ENCODE measurements at places on chromosomes 12 and 14. TPM values are rescaled to one million over a fixed set of nuclear protein-coding genes. Genes with fewer than 3 reads are reported as not detected.

DNA sequence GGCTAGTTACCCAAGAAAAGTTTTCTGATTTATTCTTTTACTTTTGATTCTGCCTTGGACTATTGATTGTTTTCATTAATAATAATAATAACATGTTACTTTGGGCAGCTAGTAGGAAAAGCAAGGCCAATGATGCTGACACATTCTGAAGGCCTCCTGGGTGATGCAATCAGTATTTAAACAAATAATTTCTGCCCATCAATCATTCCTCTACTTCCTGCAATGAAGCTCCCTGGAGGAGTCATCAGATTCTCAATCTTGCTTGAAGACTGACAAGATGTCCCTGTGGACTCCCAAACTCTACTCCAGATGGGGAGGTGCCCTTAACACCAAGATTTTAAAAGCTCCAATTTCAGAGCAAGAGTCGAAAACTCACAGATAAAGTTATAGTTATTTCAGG is at the start of gene SPX:
TSS of gene SPX (plus strand) at position 244 of the 400 bp plus-strand sequence. CDS start 177 bp downstream, outside the sequence.
- peak; percentile 82 for DNase-seq

DNA sequence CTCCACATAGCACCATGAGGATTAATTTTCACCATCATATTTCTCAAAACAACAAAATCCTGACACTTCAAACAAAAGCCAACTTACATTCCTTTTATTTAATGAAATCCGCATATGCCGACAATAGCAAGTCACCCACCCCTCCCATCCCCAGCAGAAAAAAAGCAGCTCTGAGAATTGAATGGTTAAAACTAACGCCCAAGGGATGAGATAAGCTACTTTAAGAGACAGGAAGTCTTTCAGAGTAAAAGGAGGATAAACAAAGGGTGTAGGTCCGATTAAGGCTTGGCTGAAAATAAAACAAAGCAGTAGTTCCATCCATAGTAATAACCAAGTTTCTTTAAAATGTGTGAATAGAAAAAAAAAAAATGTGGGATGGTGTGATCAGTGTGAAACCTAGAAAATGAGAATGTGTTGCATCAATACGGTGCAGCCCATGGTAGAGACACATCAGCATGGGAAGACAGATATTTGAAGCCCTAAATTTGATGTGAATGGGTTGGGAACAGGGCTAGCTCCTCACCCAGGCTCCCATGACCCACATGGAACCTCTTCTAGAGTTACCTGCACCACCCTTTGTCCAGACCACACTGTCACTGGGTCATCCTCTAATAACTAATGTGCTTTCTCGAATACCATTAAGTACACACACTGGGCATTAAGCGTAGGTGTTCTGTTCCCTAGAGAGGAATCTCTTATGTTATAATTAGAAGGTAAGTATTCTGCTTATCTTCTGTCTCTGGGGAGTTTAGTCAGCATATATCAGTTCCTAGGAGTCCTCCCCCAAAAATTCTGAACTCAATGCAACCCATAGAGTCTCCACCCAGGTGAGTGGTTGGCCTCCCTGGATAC is 31.7 kb downstream of the RTRAF start:
- no peak for DNase-seq

Gene DNAH10
- total RNA-seq, result under 0.01 TPM

Gene C2CD5
- total RNA-seq, result 6.6 TPM

Gene SYT10
- not detected for total RNA-seq

Gene RNU6-7
- total RNA-seq, result not detected

GRCh38 chr14:83992857-83993256 is 1537.1 kb upstream of the FLRT2 start:
- DNase-seq, result no peak

Gene LGALS3
- 198 TPM for total RNA-seq

- DNase-seq, result no peak
These were observed 47.9 kb upstream of the BCAT1 start for GRCh38 chr12:24996820-24997219.

All from bronchial epithelial cell (primary cell).